ENCODE measurements at places on chromosomes 5 and 9.

- DNase-seq = no peak
Measured at GRCh38 chr5:141496038-141496437, 7.2 kb downstream of the PCDHGC5 start.

GRCh38 chr9:116058421-116058820 lies 95.2 kb upstream of the PAPPA start:
- DNase-seq = no peak

DNA sequence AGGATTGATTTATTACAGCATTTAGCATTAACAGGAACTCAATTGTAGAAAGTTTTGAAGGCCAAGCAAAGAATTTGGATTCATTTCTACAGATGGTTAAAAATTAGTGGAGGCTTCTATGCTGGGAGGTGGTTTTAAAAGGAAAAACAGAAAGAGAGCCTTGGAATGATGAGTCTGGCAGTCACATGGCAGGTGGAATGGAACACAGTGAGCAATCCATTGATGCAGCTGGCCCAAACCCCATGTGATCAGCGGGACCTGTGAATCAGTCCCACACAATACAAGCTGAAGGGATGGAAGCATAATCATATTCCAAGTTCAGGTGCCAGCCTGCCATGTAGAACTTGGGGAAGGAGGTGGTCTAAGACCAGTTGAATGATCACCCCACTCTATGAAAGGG lies 147.9 kb downstream of the PIP5K1B start:
- DNase-seq = no peak

DNA sequence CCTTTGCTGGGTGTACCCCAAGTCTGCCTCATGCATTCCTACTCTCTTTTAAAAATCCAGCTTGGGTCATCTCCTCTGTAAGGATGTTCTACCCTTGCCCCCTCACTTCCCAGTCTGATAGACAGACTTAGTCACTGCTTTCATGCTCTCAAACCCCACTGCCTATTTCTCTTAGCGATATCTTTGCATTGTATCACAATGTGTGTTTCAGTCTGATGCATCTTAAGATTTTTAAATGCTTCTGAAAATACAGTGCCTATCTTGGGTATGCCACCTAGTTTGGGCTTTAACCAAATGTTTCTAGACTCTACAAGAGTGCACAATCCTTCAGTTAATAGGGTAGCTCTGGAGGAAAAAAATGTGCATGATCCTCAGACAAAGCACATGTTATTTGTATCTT lies 97.8 kb downstream of the SNX18 start:
- no peak for DNase-seq

Measured in DMS53 (cell line).